ENCODE measurements at places on chromosomes 12 and 14. TPM values are rescaled to one million over a fixed set of nuclear protein-coding genes. Genes with fewer than 3 reads are reported as not detected.

The RD3L gene
- not detected for total RNA-seq

The MYBPC1 gene
- not detected for total RNA-seq

The TBC1D30 gene
- 8.7 TPM for total RNA-seq

The TPH2 gene
- not detected for total RNA-seq

The FAM90A1 gene
- total RNA-seq: 0.54 TPM

The RNU6-8 gene
- not detected for total RNA-seq

The DDX55 gene
- 20.3 TPM for total RNA-seq

The SIX6 gene
- not detected for total RNA-seq

The MIPOL1 gene
- total RNA-seq: 14.8 TPM

The PROX2 gene
- total RNA-seq: not detected

The RPS26 gene
- total RNA-seq: 46.7 TPM

The RIC8B gene
- total RNA-seq: 18.0 TPM

The SLC35F4 gene
- not detected for total RNA-seq

The GZMH gene
- 0.91 TPM for total RNA-seq

The PRIMA1 gene
- 1.7 TPM for total RNA-seq

The L3HYPDH gene
- total RNA-seq: 31.3 TPM

The ACVRL1 gene
- 88.4 TPM for total RNA-seq

The IL26 gene
- total RNA-seq: not detected

The CPNE6 gene
- 0.19 TPM for total RNA-seq

The PRB2 gene
- total RNA-seq: not detected

The ADAMTS20 gene
- total RNA-seq: not detected

The COX8C gene
- not detected for total RNA-seq

The NAV3 gene
- total RNA-seq: 4.5 TPM

The KRT73 gene
- total RNA-seq: not detected

The FERMT2 gene
- total RNA-seq: 78.2 TPM

The FUT8 gene
- total RNA-seq: 49.6 TPM

The SLC38A4 gene
- 0.66 TPM for total RNA-seq

The SLC7A7 gene
- 26.6 TPM for total RNA-seq

The SERPINA1 gene
- 1,861 TPM for total RNA-seq

The KLRC1 gene
- 1.4 TPM for total RNA-seq

The PLA2G1B gene
- not detected for total RNA-seq

The RND1 gene
- 1.0 TPM for total RNA-seq

The SALL2 gene
- total RNA-seq: 8.8 TPM

The NOC4L gene
- total RNA-seq: 20.0 TPM

The NUAK1 gene
- 28.8 TPM for total RNA-seq

The VRTN gene
- total RNA-seq: not detected

The TMEM179 gene
- 0.50 TPM for total RNA-seq

The CCDC197 gene
- total RNA-seq: not detected

The CLEC1B gene
- not detected for total RNA-seq

The TRHDE gene
- total RNA-seq: 18.6 TPM

The TSPAN9 gene
- 81.6 TPM for total RNA-seq
